A549 treated with AZD2906 at 1 μM for 4 hours (cell line): ENCODE measurements at places on chromosomes 11 and 22. TPM values are rescaled to one million over a fixed set of nuclear protein-coding genes. Genes with fewer than 3 reads are reported as not detected.

DNAJC24 gene
- 8.3 to 10.8 TPM (median 8.9 TPM) in 5 replicates for total RNA-seq

XKR3 gene
- not detected in 5 replicates for total RNA-seq

OLFML1 gene
- total RNA-seq, result 0.07 TPM in 1 of 5 replicates, not detected in the others

JAML gene
- total RNA-seq, result not detected in 5 replicates

APOA5 gene
- total RNA-seq, result 0.11 TPM in 1 of 5 replicates, not detected in the others
